ENCODE measurements at places on chromosomes 1 and 21.

DNA sequence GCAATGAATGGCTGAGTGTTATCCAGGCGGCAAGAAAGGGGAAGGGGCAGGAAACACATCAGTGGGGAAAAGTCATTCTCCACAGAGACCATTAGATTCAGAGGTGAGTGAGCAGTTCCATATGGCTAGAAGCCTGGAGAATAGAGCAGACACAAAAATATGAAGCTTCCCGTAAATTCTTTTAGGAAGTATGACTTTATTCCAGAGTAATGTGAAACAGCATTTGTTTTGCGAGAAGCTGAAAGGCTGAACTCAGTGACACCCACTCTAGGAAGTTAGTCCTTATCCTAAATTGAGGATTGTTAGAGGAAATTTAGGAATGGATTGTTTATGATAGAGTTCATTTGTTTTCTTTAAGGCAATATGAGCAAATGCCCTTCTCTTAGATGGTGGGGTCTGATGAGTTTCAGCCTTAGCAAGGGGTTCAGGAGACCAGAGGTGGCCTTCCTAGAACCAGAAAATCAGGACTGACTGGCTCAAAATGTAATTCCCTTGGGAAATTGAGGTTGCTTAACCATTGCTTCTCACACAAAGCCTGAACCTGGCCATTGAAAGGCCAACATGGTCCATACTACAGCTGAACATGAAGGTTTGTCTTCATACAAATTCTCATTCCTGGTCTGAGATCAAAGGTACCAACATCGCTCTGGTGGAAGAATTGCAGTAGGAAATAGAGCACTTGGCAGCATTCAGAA lies 167.5 kb downstream of the TPR start:
- no peak for DNase-seq

GRCh38 chr1:54287176-54287650 lies 87.2 kb downstream of the MRPL37 start:
- peak; percentile 70 for DNase-seq

GRCh38 chr1:52751589-52752483 lies 25.6 kb downstream of the ZYG11B start:
- no peak for DNase-seq

GRCh38 chr1:221448585-221449175 lies 293.2 kb downstream of the DUSP10 start:
- DNase-seq: no peak

- no peak for DNase-seq
These were observed 6.2 kb upstream of the TEX50 start for GRCh38 chr1:173628888-173629287.

DNA sequence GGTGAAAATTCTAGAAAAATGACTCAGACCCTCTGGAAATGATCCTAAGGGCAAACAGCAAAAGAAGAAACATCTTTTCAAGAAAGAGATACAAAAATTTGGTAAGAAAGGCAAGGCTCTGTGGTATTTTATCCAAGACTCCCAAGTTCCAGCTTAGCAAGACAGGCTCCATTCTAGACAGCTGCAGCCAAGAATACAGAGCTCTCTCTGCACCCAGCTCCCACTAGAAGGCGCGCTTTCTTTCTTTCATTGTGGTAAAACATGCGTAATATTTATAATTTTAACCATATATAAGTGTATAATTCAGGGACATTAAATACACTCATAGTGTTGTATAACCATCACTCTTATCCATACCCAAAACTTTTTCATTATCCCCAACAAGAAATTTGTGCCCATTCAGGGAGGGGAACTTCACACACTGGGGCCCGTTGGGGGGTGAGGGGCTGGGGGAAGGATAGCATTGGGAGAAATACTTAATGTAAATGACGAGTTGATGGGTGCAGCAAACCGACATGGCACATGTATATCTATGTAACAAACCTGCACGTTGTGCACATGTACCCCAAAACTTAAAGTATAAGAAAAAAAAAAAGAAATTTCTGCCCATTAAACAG lies 2.2 kb upstream of the HFM1 start:
- DNase-seq: no peak

- DNase-seq: no peak
These were observed 13.4 kb downstream of the TMEM63A start for GRCh38 chr1:225868631-225869330.

DNA sequence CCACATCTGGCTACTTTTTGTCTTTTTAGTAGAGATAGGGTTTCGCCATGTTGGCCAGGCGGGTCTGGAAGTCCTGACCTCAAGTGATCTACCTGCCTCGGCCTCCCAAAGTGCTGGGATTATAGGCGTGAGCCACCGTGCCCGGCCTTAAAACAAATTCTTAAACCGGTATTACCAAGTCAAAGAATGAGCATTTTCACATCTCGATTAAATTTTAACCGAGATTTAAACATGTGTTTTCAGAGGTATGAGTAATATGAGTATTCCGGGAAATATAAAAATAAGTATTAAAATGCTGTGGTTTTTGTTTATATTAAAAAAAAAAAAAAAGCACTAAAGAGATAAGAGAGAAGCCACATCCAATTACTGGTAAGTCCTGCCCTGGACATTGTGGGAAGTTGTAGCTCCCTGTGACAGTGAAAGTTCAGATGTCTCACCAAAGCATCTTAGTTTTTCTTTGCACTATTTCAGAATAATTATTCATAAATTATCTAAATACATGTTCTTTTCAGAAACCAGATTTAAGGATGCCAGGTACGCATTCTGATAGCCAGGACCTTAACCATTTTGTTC lies 24.9 kb downstream of the ZNF281 start:
- DNase-seq: no peak

DNA sequence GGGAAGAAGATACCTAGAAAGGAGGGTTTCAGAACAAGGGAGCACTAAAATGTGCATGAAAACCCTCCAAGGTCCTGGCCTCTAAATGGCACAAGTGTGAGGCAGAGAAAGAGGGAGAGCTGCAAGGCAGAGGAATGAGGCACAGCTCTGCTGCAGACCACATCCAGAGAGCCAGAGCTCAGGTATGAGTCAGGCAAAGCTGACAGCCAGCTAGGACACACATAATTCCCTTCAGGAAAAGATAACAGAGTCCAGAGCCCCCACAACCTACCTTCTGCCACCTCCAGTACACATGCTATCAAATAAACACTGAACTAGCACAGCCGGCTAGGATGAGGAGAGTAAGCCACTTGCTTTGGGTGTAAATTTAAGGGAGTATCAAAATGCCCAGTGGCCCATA lies 62.2 kb downstream of the HSF2BP start:
- DNase-seq: peak; percentile 54

DNA sequence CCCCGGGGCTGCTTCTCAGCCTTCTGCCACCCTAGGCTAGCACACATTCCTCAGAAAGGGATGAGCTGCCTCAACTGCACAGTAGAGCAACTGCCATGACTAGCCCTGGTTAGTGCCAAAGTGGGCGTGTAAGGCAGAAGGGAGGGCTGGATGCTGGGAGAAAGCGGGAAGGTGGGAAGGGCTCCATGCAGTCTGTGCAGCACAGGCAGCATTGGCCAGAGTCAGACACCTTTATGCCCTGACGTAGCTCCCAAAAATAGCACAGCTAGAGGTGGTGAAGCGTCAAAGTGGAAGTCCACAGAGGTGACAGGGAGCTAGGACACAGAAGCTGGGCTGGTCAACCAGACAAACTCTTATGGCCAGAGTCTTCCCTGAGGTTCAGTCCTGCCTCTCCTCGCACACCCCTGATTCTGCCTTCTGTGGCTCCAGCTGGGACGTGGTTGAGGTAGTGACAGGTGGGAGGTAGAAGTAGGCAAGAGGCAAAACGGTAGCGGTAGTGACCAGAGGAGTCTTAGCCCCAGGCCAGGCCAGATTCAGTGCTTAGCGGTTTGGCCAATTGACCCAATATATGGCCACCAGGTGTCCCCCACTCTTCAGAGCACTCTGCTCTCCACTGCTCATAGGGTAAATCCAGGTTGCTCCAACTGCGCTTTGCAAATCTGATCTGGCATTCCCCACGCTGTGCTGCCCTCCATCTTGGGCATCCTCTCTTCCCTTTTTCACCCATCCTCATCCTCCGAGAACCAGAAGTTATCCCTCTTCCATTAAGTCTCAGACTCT lies 45.6 kb downstream of the DDX20 start:
- DNase-seq: no peak

DNA sequence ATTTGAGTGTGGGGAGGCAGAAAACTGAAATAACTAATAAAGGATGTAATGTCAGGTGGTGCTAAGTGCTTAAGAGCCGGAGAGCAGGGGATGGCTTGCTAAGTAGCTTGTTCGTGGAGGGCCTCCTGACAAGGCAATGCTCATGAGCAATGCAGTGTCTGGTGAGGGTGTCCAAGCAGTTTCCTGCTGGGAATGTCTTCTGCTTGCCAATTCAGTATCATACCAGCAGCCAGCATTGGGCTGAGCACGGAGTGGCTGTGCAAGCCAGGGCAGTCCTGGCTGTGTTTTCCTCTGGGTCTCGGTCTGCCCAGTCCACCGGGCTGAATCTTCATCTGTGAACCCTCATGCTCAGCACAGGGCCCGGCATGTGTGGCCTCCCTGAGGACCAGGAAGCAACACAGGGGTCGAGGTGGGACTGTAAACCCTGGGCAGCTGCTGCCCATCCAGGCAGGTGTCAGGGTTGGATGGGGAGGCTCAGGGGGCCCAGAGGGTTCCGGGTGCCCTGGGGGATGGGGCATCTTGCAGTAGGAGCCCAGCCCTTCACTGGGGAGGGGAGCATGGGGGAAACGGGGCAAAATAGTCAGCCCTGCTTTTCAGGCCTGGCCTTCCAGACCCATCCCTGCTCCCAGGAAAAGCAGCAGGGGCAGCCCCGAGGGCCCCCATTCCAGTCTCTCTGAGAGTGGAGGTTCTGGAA lies 27.5 kb downstream of the EDN2 start:
- DNase-seq: no peak

GRCh38 chr1:192024881-192025280 lies 133.4 kb upstream of the RGS18 start:
- DNase-seq: no peak

DNA sequence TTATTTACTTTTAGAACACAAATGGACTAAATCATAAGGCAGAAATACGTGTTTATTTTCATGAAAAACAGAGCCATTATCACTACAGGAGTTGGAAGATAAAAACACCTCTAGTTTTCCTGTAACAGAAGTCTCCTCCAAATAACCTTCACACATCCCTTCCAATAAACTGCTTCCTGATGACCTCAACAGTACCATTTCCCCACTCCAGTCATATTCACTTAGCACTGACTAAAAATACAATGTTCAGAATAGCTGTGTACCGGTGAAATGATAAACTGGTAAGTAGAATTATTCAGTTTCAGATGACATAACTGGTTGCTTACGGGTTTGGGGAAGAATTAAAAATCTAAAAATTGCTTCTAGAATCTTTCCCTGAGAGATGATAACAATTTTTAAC lies 137.9 kb downstream of the DENND1B start:
- no peak for DNase-seq

GRCh38 chr1:175195798-175196197 lies 3.2 kb upstream of the KIAA0040 start:
- no peak for DNase-seq

DNA sequence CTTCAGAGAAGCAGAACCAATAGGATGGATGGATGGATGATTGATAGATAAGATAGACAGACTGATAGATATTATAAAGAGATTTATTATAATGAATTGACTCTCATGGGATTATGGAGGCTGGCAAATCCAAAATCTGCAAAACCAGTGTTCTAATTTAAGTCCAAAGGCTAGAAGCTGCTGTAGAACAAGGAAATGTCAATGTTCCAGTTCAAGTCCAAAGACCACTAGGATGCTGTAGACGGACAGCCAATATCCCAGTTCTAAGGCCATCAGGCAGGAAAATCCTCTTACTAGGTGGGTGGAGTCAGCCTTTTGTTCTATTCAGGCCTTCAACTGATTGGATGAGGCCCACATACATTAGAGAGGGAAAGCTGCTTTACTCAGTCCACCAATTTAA lies 4.1 kb upstream of the SLC44A3 start:
- DNase-seq: no peak

- DNase-seq: no peak
These were observed 306.5 kb downstream of the AJAP1 start for GRCh38 chr1:4960782-4961475.

DNA sequence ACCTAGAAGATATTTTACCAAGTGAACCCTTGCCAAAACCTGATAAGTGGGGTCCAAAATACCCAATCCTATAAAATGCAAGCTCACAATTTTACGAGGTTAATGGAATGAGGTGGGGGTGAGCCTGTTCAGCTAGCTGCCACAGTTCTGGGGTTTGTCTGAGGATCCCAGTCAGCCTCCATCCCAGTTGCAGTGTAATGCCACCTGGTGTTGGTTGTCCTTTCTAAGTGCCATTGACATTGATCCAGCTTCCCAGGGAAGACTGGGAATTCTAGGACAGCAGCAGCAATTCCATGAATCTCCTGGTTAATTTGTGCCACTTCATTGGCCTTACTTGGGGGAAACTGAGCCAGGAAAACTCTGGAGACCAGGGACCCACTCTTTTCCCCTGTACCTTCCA lies 298.3 kb downstream of the RWDD3 start:
- no peak for DNase-seq

- no peak for DNase-seq
These were observed 20.2 kb downstream of the MRPL37 start for GRCh38 chr1:54220004-54220811.
